ENCODE measurements at places on chromosomes 2 and 18.

- no peak for DNase-seq
These were observed 324.0 kb downstream of the RNF144A start for GRCh38 chr2:7241041-7241745.

GRCh38 chr2:46534589-46534988 is 55.2 kb downstream of the TMEM247 start:
- no peak for DNase-seq

DNA sequence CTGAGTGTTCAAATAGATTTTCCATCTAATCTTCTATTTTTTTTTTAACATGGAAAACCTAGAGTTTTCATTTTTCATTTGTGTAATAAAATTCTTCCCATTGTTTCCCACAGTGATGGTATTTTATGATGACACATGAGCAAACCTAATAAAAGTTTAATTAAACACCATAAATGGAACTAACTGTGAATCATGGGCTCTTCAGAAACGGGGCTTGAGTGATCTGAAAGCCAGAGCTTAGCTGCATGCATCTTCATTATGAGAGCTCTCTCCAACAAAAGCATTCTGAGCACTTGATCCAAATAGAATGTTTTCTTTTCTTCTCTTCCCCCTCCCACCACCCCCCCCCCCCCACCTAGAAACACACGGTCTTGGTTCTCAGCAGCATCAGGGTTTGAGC is 82.1 kb upstream of the REV1 start:
- DNase-seq = peak; percentile 86

DNA sequence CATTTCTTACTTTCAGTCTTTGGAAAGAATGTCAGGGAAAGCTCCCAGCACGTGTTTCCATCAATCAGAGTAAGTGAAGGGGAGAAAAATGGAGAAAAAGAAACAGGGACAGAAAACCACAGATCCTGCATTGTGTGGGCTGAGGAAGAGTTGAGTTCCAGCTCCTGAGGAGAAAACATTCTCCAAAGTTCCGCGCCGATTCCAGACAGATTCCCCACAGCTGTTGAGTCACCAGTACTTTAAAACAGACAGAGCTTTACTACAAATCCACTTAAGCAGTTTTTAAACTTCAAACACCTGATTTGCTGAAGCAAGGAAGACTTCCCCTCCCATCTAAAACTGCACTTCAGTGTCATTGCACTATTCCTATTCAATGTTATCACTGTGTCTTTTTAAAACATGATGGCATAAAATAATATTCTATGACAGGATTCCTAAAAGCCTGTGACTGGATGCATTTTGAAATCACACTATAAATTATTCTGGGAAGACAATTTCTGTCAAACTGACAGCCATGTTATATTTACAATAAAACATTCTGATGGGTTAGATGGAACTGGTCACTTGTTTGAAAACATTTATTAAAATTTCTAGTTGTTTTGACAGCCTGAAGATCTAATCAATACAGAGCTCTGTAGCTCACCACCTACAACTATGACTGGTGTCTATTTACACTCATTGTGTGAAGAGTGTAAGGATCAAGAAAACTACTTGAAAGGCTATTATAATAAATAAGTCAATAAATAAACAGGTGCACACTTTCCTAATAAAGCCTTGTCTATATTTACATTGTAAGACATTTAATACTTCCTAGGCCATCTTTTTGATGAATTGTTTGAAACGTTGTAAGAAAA is 40.9 kb downstream of the TCF4 start:
- peak; percentile 77 for DNase-seq

DNA sequence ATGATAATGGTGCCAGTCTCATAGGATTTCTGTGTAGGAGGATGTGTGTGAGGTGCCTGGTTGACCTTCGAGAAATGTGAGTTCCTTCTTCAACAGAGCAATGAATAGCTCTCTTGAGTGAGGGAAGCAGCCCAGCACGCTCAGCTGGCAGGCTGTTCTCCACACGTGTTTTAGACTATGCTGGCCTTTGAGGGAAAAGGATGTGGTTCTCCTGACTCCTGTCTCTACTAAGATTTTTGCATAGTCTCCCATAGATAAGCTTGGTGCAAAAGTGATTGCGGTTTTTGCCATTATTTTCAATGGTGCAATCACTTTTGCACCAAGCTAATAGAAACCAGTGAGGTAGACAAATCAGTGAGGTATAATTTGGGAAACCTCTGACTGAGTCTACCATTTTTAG is 284.1 kb downstream of the SLC4A3 start:
- DNase-seq = no peak

GRCh38 chr2:136384531-136385303 is 266.8 kb upstream of the CXCR4 start:
- peak; percentile 36 for DNase-seq

DNA sequence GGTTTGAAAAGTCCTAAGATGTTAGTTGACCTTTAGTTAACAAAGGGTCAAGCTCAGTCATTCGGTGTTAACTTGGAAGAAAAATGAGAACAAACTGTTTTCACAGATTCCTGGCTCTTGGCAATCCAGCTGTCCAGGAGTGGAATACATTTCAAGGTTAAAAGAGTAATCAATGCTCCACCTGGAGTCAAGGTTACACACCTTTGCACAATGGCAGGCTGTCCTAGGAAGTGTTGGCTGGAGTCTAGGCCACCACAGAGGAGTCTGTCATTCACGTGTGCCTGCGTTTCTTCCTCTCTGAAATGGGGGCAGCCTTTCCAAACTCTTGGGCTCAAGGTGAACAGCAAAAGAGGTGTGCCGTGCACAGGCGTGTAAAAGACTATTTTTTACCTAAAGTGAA is 6.3 kb upstream of the ID2 start:
- DNase-seq = no peak

GRCh38 chr2:175807031-175807873 is 194.8 kb downstream of the LNPK start:
- peak; percentile 75 for DNase-seq

- DNase-seq = no peak
These were observed 14.3 kb downstream of the WDSUB1 start for GRCh38 chr2:159272156-159272555.

DNA sequence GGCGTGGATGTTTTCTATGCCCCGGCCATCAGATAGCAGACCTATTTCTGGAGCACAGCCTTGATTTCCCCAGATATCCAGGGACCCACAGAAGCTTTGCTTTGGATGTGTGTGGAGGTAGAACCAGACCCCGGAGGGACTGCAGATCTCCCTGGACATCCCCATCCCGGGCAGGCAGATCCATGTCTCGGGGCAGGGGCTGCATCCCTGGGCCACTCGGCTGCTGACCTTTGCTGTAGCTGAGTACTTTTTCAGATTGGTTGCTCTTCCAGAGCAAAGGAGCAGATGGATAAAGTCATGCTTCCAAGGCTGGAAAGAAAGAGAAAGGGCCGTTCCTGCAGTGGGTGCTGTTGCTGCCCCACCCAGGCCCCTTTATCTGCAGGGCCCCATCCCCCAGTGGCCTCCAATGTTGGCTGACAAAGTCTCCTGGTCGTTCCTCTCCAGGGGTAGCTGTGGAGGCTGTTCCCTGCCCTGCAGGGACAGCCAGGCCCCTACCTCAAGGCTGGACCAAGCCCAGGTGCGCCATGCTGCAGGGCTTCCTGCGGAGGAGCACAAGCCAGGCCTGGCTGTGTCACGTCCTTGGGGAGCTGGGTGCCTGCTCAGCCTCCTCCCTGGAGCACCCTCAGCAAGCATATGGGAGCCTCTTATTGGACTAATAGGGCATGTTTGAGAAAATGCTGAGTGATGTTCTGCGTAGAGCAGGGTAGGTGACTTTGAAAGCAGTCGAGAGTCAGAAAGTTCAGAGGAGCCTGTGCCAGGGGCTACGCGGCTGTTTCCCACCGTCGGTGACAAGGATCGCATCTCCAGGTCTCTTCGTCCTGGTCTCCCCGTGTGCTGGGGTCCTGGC is 68.4 kb downstream of the TPO start:
- DNase-seq = no peak

DNA sequence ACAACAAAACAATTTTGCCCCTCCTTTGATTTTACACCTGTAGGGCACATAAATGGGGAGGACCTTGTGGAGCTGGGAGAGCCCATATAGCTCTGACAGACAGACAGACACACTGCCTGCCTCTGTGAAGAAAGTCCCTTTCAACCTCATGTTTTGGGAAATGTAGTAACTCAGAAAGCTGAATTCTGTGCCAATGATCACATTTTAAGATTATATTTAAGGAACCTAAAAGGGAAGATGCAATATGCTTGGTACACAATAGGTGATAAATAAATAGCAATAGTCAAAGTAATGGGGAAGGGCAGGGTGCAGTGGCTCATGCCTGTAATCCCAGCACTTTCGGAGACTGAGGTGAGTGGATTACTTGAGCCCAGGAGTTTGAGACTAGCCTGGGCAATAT is 446.4 kb upstream of the ID2 start:
- no peak for DNase-seq

GRCh38 chr18:5983488-5983887 is 88.2 kb upstream of the TMEM200C start:
- no peak for DNase-seq

GRCh38 chr2:5444854-5445253 is 247.3 kb upstream of the SOX11 start:
- DNase-seq = no peak

DNA sequence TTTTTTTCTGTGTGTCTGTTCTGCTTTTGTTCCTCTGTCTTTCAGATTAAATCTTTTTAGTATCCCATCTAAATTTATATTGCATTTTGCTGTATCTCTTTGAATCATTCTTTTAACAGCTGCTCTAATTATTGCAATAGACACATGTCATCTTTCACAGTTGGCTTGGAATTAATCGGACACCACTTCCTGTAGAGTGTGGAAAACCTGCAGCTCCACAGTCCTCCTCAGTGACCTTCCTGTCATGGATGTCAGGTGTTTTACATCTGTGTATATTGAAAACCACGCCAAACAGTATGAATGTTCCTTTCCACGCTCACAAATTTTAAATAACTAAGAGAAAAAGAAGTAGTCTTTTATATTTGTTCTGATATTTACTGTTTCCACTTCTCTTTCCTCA is 135.3 kb downstream of the PXDN start:
- no peak for DNase-seq

GRCh38 chr2:108589781-108590180 is 55.5 kb downstream of the LIMS1 start:
- no peak for DNase-seq

- DNase-seq = no peak
These were observed 537 bp upstream of the HOXD4 start for GRCh38 chr2:176150584-176151441.

DNA sequence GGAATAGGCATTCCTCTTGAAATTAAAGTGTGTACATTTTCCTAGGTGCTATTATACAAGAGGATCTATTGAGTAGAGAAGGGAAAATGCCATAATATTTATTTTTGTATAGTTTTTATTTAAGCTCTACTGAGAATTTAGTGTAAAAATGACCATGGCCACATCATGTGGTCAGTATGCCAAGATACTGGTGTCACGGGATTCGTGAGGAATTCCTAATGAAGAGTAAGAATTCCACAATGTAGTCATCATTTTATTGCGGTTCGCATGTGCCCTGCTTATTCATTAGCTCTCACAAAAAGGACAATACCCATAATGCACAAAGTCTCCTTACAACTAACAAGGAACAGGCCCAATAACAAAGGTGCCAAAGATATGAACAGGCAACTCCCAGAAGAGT is 39.3 kb upstream of the PARD3B start:
- peak; percentile 95 for DNase-seq

DNA sequence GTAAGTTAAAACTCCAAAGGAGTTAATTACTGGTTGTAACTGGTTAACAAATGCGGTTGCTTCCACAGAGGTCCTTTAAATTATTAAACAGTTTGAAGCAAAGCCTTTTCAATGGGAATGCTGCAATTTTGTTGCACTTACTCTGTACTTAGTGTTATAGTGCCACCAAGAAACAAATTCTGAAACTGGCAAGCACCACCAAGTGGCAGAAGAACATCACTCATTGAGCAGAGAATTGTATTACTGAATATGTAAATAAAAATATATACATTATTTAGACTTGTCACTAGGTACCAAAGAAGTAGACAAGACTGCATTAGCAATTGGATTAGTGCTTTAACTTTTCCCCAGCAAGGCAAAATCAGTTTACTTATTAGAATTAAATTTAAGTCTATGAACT is 2.6 kb upstream of the TMEFF2 start:
- peak; percentile 11 for DNase-seq

GRCh38 chr18:44080054-44080453 is 600.6 kb upstream of the SETBP1 start:
- DNase-seq = no peak

DNA sequence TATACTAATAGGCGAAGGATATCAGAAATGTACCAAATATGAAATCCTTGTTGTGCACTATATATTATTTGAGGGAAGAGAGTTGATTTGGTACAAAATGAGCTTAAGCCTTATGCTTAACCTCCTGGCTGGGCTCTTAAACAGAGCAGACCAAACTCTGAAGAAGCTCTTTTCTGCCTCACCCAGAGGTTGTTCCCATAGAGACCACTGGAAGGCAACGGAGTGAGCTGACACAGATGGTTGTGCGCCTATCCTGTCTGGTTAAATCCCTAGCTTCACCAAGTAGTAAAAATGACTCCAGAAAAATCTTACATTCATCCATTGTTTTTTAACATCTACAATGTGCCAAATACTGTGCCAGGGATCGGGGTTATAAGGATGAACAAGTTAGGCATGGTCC is 55.9 kb upstream of the NOL4 start:
- DNase-seq = no peak

DNA sequence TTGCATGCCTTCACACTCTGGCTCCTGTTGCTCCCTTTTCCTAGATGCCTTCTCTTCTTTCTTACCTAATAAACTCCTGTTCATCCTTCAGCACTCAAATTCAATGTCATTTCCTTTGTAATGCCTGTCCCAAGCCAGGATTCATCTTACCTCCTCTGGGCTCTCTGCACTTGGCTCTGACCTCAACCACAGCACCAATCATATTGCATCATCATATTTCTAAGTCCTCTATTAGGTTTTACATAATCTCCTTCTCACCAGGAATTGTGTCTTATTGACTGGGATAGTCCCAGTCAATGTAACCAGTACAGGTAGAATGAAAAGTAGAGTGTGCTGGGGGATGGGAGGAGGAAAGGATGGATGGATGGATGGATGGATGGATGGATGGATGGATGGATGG is 187.1 kb downstream of the NRP2 start:
- no peak for DNase-seq

- DNase-seq = no peak
These were observed 109.0 kb upstream of the KCNJ3 start for GRCh38 chr2:154589514-154589913.

DNA sequence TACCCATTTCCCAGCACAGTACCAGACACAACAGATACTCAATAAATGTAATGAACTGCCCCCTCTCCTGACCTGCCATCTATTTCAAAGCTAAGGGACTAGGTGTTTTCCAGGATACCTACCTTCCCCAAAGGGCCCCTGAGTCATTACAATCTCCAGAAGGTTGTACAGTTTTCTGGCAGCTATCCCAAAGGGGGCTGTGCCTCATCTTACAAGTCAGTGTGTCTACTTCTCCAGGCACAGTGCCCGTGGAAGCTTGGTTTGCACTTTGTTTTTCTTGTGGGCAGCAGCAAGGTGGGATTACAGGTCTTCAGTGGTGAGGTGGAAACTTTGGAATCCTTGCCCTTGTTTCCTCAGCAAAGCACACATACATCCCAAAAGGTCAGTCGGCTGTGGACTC is 62.8 kb upstream of the CYP26B1 start:
- DNase-seq = no peak

GRCh38 chr2:49123600-49123999 is 30.7 kb downstream of the FSHR start:
- no peak for DNase-seq

Measured in EH (cell line).